NCI-H1105 (cell line): ENCODE measurements at places on chromosomes 6 and 20.

- no peak for DNase-seq
These were observed 28.2 kb upstream of the ELMO2 start for GRCh38 chr20:46434597-46434996.

DNA sequence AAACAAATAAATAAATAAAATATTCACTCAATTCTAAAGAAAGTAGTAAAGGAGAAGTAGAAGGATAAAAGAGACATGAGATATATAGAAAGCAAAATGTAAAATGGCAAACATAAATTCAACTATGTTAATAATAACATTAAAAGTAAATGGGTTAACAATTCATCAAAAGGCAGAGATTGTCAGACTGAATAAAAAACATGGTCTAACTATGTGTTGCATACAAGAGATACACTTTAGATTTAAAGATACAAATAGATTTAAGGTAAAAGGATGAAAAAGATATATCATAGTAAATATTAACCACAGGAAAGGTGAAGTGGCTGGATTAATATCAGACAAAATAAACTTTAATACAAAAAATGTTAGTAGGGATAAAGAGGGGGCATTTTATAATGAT lies 35.8 kb upstream of the PDE10A start:
- no peak for DNase-seq

GRCh38 chr20:48647858-48648257 lies 179.9 kb downstream of the PREX1 start:
- DNase-seq: no peak

DNA sequence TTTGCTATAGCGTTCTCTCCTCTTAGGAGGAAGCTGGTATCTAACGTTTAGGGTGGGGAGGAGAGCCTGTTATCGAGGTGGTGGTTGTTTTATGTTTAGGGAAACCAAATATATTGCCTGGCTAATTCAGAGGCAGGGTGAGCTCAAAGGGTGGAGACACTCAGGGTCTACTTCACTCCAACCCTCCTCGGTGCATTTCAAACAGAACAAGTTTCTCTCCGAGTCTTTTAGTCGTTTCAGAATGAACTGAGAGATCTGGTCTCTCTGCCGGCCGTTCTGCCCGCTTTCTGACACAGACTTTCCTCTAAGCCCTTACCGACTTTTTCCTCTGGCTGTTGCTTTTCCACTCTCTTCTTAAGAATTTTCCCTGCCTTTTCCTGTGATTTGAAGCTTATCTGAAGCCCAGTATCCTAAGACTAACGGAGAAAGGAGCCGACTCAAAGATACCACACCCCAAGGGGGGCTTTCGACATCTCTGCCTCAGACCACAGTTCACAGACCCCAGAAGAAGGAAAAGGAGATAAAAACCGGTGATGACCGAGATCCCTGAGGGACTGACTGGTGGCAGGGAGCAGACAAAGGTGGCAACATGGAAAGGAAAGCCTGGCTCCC lies 865 bp downstream of the STK38 start:
- DNase-seq: no peak

DNA sequence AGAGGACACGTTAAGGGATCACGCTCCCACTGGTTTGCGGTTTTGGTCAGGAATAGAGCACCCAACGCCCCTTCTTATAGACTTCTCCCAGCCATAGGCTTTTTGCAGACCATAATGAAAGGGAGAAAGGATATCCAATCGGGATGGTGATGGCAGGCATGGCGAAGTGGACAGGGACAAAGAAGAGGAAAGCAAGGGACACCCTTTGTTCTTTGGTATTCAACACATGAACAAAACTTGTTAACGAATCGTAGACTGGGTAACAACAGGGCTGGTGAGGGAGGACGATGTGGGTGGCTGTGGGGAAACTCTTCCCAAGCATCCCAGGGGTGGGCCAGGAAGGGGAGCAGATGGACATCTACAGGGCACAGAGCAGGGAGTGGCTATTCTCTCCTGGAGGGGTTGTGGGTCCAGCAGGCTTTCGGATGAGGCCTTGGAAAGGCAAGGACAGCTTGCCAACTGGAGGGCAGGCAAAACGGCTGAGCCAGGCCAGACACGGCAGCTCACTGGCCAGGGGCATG lies 1.4 kb upstream of the HSP90AB1 start:
- DNase-seq: no peak

DNA sequence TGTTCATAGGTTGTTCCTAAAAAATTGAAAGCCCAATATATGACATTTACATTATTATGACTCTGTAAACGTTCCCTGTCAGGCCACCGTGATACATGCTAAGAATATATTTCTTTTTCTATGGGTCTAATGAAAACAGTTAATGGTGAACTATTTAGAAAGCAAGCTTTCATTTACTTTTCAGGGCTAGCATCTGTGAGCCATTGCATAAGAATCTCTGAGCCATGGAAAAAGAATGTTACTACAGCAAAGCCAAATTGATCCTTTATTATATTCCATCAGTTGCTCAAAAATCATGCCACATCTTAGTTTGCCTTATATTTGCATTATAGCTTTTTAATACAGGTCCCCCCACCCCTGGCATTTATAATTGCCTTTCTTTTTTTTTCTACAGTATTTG lies 275.5 kb downstream of the ZFAND3 start:
- no peak for DNase-seq

DNA sequence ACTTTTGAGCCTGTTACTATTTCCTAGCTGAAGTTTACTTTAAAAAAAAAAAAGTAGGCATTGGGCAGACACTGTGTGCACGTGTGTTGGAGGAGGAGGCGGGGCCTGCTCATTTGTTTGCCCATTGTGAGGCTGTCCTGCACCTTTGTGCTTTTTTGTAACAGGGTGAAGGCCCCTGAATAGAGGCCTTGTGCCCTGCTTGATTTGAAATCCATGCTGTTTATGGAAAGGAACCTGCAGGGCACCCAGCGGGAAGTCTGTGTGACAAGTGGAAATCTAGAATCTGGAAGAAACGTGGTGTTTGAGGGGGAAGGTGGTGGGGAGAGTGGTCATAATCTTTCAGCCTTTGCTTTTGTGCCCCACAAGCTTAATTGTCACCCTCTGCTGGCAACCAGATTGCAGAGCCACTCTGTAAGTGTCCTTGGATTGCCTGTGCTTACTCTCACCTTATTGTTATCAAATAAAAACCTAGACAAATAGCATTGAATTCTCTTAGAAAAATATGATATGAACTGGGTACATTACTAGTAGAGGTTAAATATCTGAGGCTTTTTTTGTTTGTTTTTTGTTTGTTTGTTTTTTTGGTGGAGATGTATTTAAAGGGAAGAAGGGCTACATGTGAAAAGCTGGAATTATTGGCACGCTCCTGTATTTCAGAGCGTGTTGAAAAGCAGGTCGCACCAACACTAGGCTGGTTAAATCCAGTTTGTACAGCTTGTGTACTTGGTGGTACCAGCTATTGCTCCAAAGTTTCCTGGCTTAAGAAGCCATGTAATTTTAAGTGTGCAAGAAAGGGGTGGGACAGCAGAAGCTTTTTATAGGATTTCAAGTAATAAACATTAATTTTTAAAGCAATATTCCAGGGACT lies 156.3 kb downstream of the ARID1B start:
- DNase-seq: peak; percentile 73

DNA sequence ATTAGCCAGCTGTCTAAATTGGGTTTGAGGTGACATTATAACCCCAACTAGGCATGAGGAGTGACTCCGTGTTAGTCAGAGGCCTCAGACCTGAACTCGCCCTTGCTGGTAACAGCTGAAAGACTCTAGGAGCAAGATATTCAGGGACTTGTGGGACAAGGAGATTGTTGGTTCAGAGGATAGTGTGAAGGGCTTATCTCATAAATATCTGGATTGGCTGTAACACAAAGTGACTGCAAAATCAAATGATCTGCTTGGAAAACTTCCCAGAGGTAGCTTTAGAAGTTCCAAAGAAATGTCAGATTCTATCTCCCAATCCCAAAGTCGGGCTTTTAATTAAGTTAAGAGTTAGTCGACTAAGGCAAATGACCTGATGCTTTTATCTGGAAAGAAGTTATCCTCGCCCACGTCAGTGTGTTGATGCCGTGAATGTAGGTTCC lies 72.4 kb downstream of the TULP4 start:
- DNase-seq: no peak

- DNase-seq: no peak
These were observed 159.9 kb downstream of the LINC00237 start for GRCh38 chr20:20946122-20946759.

GRCh38 chr6:8242885-8243284 lies 140.5 kb upstream of the EEF1E1 start:
- DNase-seq: no peak

- DNase-seq: no peak
These were observed 22.2 kb downstream of the AHI1 start for GRCh38 chr6:135475292-135475886.

- no peak for DNase-seq
These were observed 108.0 kb downstream of the SYNDIG1 start for GRCh38 chr20:24577271-24577909.

DNA sequence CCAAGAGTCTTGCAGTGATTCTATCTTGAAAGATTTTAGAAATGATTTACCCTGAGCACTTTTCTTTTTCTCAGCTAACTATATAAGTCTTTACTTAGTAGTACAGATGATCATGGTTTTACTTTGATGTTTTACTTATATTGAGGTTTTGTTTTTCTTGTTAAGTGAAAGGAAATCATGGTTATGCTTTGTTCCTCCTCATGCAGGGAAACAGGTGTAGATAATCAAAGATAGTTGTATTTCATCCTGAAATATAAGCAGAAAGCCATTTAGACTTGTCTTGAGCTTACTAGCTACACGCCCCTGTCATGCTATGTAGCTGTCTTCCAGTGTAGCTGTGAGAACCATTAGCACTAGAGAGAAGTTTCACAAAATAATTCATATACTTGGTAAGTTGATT lies 113.9 kb downstream of the HIVEP1 start:
- DNase-seq: no peak

DNA sequence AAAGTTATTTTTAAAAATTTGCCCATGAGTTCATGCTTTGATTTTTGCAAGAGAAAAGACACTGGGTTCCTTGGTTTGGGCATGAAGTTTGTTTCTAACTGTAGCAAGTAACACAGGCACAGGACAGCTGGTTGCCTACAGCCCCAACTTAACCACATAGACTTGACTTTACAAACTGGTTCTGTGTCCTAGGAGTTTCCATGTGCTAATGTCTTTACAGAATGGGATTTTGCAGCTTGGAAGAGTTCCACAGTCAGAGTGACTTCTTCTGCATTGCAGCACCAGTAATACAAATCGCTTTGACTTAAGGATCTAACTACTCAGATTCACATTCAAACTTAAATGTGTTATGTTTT lies 44.3 kb downstream of the OR2B2 start:
- DNase-seq: no peak

- DNase-seq: no peak
These were observed 46.3 kb downstream of the MCM8 start for GRCh38 chr20:5996765-5997164.

DNA sequence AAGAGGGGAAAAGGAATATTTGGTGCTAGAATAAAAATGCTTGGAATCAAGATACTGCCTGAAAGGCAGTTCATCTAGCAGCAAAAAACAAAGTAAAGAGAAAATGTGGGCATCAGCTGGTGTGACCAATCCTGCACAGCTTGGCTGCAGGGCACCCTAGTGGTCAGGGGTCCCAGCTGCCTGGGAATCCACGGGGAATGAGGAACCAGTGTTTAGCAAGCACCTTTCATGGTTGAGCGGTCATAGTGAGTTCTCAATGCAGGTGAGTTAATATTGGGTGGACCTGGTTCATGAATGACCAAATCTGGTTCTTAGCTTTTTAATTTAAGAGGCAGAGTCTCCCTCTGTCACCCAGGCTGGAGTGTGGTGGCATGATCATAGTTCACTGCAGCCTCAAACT lies 53.3 kb downstream of the CAP2 start:
- no peak for DNase-seq

GRCh38 chr6:148144917-148145521 lies 197.6 kb upstream of the SASH1 start:
- peak; percentile 56 for DNase-seq

GRCh38 chr6:104580452-104580851 lies 279.3 kb downstream of the HACE1 start:
- no peak for DNase-seq

GRCh38 chr6:136038531-136038930 lies 187.0 kb downstream of the PDE7B start:
- no peak for DNase-seq

DNA sequence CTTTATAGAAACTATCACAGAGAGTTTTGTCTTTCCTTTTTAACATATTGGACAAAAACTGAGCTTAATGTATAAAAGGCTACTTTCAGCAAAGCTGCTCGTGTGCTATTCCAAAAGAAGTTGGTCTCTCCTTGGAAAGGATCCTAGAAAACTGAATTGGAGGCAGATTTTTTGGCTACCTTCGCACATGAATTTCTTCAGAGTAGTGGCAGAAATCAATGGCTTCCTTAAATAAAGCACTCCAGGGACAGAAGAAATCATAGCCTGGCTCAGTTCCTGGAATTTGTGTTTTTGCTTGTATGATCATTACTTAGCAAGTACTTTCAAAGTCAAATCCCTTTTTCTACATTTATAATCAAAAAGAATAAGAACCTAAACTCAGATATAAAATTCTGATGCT lies 780.3 kb downstream of the PHF3 start:
- no peak for DNase-seq

GRCh38 chr6:43405354-43405753 lies 22.0 kb upstream of the ABCC10 start:
- no peak for DNase-seq

DNA sequence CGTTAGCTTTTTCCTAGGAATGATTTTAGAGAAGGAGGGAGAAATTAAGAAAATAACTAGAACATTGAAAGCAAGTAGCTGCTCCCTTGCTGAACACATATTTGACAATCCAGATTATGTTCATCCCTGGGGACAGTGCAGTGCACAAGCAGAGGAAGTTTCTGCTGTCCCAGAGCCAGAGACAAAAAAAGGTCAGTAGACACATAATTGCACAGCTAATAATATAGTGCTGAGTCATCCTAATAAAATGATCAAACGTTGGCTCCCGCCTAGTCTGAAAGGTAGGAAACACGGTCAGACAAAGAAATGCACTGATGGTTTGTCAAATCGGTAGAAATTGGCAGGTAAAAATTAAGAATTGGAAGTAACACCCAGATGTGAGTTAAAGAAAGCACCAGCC lies 21.7 kb upstream of the SSTR4 start:
- DNase-seq: no peak
